ENCODE measurements at places on chromosomes 4 and X.

- DNase-seq: no peak
Measured at GRCh38 chr4:147780137-147780777, 48.4 kb downstream of the ARHGAP10 start.

- DNase-seq: no peak
Measured at GRCh38 chr4:55993994-55994663, 45.4 kb downstream of the CEP135 start.

- no peak for DNase-seq
Measured at GRCh38 chr4:67922697-67923096, 38.9 kb upstream of the TMPRSS11D start.

DNA sequence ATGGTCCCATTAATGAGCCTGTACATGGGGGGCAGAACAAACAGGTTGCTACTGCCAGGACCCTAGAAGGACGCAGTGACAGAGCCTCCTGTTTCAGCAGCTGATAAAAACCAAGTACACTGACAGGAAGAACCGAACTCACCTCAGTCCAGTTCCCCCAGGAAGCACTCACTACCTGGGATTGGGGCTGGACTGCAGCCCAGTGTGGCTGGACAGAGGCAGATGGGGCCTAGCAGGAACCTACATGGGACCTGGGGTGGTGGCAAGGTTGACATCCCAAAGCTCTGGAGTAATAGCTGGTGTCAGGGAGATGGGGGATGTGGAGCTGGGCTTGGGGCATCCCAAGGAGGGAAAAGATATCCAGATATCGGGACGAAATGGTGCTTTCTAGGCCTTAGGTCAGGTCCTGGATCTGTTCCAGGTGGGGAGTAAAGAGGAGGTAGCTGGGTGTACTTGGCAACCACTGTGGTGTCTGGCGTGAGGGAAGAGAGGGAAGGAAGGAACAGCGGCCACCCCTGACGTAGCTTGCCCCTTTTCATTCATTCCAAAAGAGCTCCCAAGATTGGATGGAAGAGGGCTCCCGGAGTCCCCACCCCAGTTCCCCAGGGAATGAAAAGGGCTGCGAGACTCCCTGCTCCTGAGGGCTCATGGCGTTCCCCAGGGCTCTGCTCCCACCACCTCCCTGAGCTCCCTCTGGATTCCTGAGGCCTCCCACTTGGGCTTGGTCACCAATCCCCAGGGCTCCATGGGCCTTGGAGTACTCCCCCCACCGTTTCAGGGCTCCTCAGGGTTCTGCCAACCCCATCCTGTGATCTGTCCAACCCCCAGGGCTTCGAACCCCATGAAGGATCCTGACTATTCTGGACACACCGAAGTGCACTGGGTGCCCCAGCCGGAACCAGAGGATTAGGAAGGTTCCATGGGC is 4.5 kb downstream of the EMD start:
- no peak for DNase-seq

GRCh38 chr4:142358656-142359055 is 487.4 kb downstream of the INPP4B start:
- DNase-seq: no peak

GRCh38 chrX:110331444-110332030 is 13.7 kb upstream of the AMMECR1 start:
- no peak for DNase-seq

- no peak for DNase-seq
Measured at GRCh38 chr4:109472343-109472761, 38.7 kb downstream of the SEC24B start.

- no peak for DNase-seq
Measured at GRCh38 chr4:105620640-105621323, 68.4 kb downstream of the ARHGEF38 start.

DNA sequence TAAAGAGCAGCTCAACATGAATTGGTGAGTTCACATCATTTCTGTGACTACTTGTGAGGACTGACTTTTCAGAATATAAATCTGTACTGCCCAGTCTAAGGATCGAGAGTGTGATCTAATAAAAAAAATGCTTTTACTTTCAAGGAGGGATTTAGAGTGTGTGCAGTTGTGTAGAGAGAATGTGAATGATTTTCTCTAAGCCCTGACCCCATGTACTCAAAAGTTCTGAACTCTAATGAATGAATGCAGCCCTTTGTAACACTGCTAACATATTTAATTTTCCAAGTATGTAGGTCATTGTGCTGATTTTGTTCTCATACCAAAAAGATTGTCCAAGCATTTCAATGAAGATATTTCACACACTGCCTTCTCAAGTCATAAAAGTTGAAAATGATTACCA is 92.5 kb upstream of the STOX2 start:
- DNase-seq: no peak

Measured in tibial nerve (tissue), 4 donors.